ENCODE measurements at places on chromosomes 4 and X.

DNA sequence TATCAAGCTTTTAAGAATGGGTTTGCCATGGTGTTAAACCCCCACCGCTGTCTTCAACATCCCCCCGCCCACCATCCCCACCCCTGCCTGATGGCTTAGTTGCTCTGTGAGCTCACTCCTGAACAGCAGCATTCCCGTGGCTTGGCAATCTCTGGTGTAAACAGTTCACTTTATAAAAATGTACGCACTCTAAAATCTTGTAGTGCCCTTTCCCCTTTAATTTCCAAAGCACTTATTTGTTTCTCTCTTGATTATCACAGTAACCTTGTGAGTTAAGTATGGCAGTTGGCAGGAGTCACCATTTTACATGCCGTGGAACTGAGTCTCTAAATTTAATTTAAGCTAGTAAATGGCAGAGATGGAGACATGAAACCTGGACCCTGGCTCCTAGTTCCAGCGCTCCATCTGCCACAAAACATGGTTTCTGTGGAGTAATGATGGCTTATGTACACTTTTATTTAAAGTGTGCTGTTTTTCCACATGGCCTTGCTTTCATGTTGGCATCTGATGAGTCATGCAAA is 123.1 kb downstream of the AFF1 start:
- DNase-seq, result no peak

- no peak for DNase-seq
These were observed 168.8 kb downstream of the SH3KBP1 start for GRCh38 chrX:19718642-19719041.

- no peak for DNase-seq
These were observed 154.9 kb upstream of the CXXC4 start for GRCh38 chr4:104649631-104650030.

DNA sequence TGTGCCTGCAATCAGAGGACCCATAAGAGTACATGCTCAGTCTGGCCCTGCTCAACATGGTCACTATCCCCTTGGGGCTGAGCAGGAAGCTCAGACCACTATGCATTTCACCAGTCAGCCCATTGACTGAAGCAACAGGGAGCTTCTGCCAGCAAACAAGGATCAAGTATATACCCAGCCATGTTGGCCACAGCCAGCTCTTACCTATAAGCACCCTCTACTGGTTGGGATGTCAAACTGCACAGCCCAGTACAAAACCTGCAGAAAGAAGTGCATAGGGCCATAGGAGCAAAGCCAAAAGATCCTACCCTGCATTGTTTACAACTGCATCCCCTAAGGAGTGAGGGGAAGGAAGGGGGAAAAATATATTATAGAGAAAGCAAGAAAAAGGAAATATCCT is 214.4 kb upstream of the CPEB2 start:
- no peak for DNase-seq

DNA sequence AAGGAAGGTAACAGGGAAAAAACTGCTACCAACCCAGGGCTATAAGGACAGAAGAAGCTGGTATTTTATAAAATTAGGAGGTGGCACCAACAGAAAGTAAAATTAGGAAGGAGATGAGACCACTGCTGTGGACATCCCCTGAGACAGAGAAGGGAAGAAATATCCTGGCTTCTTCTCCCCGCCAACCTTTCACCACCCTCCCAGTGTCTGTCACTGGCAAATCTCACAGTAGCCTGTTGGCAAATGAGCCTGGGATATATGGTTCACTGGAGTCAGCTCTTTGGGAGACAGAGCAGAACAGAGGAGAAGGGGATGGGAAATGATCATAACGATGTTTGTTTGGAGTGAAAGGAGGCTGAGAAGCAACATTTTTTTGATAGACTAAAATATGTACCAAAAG is 190.9 kb upstream of the PACRGL start:
- no peak for DNase-seq

Measured in stimulated activated CD4-positive, alpha-beta T cell treated with anti-CD3 and anti-CD28 coated beads, Interleukin-12 subunit alpha, Interleukin-12 subunit beta, amount 100 ng/mL, for 4 hours (primary cell).